ENCODE measurements at places on chromosomes 5 and 9.
A peak's percentile ranks its signal among the peaks of the same experiment; 100 is the strongest.

DNA sequence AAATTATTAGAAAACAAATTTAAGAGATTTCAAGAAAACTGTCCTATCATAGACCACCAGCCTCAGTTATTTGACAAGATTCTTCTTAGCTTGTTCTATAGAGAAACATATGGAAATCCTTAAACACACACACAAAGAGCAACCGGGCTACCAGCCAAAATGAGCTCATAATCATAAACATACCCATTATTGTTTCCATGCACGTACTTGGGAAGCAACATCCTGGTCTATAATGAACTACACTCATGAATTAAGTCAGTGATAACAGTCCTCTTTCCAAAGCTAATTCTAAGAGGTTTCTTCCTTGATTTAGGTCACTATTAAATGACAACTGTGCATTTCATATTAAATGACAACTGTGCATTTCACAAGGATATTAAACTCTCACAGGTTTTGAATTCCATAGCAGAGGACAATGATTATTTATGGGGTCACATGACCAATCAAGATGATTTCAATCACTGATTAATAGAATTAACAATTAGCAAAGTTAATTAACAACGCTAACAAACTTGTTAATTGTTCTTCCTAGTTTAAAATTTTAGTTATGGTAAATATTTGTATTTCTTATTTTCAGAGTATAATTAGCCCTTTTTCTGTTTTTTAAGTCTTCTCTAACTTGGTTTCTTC lies 77.0 kb downstream of the OXCT1 start:
- no peak for ATAC-seq

DNA sequence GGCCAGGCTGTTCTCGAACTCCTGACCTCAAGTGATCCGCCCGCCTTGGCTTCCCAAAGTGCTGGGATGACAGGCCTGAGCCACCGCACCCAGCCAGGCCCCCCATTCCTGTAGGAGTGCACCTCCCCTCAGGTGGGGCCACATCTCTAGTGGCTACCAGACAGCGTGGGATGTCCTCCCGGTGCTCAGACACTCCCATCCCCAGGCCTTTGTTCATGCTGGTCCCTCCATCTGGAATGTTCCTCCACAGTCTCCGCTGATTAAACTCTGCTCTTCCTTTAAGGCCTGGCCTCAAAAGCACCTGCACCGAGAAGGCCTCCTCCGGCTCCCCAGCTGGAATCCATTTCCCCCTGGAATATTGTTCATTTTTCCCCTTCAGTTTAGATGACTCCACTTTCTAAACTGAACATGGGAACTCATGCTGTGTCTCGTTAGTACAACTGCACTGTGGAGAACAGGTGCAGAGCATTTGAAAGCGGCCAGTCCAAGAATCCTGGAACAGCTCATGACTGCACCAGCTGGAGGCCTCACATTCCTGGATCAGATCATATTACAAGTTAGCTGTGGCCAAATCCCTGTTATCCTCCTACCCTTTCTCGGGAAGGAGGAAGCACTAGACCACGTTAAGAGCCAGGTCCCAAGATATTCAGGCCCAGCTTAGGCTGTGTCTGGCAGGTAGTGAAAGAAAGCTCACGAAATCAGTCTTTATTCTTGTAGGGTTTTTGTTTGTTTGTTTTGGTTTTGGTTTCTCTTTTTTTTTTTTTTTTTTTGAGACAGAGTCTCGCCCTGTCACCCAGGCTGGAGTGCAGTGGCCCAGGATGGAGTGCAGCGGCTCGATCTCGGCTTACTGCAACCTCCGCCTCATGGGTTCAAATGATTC lies 10.8 kb upstream of the PRRC2B start:
- ATAC-seq, result no peak

- no peak for ATAC-seq
Observed at GRCh38 chr9:114230068-114230467, 74.7 kb downstream of the COL27A1 start.

DNA sequence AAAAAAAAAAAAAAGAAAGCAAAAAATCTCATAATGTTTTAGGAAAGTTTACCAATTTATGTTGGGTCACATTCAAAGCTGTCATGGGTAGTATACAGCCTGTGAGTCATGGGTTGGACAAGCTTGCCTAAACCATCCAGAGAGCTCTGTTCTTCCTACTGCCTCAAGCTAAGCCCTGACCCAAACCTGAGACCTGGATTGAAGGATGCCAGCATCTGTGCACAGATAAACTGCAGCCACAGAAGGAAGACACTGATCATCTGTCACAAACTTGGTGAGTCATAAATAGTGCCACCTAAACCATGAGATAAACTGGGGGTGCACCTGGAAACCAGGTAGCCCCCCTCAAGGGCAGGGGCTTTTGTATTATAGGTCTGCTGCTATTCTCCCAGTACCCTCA lies 31.0 kb downstream of the CSF2 start:
- ATAC-seq, result no peak

DNA sequence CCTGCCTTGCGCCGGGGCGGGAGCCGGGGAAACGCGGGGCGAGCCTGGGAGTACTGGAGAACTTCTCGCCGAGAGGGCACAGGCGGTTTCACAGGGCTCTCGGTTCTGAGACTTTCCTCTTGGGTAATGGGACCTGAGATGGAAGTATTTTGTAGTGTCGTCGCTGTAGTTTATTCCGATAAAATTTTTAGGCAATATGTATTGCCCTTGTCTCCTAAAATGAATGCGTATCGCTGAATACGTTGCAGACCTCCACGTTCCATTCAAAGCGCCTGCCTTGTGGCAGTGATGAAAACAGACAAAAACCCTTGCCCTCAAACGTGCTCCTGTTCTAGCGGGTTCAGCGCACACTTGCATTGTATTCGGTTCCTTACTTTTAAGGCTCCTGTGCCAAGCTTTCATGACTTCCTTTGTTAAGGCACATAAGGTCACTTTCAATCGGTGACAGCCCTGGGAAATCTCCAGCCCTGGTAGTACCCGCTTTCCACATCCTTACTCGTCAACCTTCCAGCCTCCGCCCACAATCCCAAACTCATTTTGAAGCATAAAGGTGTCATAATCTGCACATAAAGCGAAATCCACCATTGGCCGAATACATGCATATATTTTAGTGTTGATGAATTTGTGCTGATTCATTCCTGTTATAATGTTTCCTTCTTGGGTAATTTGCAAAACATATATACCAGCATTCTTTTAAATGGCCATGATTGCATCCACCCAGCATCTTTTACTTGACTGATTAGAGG lies 694 bp downstream of the RMI1 start:
- no peak for ATAC-seq

DNA sequence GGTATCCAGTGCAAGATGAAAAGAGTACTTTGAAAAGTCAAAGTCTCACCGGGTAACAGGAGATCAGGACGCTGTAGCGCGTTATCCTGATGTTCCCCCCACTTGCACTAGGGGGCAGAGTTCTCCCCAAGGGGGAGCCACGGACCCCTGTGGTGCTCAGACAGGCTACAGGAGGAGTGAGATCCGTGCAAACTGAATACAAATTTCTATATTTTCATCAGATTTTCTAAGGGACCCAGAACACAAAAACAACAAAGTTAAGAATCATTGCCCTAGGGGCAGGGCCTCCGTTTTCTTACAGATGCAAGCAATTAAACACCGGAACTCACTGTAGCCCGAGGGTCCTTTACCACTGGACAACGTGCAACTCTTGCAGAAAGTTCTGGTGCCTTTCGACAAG lies 2.0 kb downstream of the MYO10 start:
- no peak for ATAC-seq

DNA sequence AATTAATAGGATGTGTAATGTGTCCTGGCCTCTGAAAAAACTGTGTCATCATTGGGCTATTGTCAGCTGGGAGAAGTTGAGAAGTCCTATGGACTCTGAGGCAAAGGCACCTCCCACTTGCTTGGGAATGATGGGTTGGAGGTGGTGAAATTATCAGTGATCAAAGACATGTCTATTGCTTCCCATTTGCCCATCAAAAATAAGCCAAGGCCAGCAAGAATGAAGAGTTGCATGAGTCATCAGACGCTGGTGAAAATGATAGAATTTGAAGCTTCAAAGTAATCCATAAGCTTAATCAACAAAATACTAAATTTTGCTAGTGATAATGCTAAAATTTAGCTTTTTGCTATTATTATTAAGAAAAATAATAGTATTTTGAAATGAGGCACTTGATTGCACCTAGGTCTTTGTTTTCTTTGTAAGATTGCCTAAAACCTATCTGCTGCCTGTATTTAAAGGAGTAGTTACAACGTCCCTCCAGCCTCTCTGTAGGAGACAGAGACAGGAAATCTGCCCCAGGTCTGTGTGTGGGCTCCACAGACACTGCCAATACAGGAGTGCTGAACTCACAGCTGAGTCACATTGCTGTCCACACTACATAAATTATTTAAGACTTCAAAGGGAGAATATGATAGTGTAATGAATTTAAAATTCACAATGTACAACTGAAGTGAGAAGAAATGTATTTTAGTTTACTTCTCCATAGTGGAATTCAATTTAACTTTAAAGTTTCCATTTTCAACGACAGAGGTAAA lies 48.4 kb upstream of the APC start:
- no peak for ATAC-seq

DNA sequence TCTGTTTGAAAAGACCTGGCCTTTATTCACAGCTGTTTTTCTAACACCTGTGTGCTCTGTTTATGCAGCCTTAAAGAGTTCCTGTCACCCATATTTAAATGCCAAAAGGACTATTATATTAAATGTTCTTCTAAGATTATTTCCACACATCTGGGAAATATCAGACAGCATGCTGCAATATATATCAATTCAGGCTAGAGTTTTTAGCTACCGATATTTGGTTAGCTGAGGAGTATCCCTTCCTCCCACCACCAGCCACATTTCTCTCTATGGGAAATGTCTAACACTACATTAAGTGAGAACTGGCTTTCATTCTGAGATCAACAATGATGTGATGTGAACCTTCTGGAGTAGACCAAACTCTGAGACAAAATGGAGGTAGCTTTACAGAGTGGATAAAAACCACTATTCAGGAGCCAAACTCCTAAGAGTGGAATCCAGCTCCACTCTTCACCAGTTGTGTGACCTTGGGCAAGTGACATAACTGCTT lies 509.2 kb downstream of the ZNF608 start:
- ATAC-seq, result no peak

DNA sequence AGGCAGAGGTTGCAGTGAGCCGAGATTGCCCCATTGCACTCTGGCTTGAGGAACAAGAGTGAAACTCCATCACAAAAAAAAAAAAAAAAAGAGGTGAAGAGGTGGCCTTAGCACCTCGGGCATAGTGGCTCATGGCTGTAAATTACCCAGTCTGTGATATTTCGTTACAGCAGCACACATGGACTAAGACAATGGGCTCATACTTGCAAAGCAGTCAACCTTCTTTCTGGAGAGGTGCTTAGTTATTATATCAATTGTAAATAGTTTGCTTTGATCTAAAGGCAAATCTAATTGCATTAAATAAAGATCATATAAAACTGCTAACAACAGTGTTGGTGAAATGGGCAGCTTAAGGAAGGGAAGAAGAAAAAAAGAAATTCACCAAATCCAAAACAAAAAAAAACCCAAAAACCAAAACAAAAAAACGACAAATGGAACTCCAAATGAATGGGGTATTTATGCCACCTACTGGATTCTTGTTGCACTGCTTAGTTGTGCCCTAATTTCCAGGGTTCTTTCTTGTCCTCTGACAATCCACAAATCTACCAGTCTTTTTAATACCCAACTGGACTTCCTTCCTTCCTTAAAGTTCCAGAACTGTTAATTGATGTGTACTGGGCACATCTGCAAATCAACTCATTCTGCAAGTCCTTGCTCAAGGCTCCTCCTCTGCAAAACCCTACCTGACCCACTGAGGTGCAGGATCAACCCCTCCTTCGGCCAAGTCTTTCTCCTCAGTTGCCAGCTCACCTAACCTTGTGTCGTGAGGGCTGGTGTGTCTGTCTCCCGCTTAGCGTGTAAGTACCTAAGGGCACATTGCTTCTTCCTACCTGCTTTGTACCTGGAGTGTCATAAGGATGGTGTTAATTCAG lies 35.0 kb upstream of the DMRT1 start:
- no peak for ATAC-seq

GRCh38 chr9:126719618-126720031 lies 85.2 kb upstream of the ZBTB43 start:
- peak; percentile 48 for ATAC-seq

- no peak for ATAC-seq
Observed at GRCh38 chr9:21753523-21753922, 48.9 kb upstream of the MTAP start.

GRCh38 chr5:72692231-72692637 lies 124.2 kb upstream of the TNPO1 start:
- no peak for ATAC-seq

GRCh38 chr5:148554621-148555020 lies 99.7 kb downstream of the HTR4 start:
- ATAC-seq, result no peak

DNA sequence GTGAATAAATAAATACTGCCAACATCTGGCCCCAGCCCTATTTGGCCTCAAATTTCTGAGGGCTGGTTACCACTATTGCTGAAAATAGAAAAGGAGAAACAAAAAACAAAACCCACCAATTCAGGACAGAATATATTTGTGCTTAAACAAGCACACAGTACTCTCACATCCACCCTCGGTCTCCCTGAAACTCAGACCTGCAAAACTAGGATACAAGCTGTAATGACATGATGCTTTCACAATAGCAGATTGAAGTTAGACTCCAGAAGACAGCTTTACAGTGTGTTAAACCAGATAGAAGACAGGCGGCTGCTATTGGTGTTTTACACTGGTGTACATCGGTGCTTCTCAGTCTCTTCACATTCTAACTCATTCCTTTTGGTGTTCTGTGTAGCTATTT lies 214.9 kb upstream of the DMRT1 start:
- no peak for ATAC-seq

- ATAC-seq, result peak; percentile 56
Observed at GRCh38 chr5:134524826-134525682, at the start of gene JADE2. Gene JADE2 (plus strand): TSS chr5:134525670. CDS start chr5:134535858, 10,188 bp downstream.

DNA sequence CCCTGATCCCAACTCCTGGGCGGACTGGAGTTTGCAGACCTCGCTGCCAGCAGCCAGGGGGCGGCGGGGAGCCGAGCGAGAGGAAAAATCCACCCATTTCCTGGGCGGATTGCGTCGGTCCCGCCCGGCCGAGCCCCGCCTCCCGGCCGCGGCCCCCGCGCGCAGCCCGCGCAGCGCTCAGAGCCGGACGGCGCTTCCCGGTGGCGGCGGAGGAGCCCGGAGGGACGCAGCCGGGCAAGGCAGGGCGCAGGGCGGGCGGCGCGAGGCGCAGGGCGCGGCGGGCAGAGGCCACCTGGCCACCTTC lies at the start of gene OLFM1:
TSS of gene OLFM1 (plus strand) at position 180 of the 304 bp plus-strand sequence. CDS start 322 bp downstream, outside the sequence.
- ATAC-seq, result no peak
